ENCODE measurements at places on chromosomes 13 and 19.

GRCh38 chr13:76942363-76942762 lies 5.9 kb upstream of the ACOD1 start:
- DNase-seq: no peak

DNA sequence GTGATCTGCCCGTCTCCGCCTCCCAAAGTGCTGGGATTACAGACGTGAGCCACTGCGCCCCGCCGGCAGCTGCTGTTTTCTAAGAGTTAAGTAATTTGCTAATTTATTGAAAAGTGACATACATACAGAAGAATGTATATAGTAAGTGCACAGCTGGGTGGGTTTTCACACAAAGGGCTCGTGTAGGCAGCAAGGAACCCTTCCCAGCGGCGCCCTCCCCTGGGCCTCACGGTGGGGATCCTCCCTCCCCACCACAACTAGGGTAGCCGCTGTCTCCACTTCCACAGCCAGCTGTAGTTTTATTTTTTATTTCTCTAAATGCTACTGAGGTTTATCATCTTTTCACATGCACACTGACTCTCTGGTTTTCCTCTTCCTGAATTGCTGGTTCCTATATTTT lies 64.9 kb downstream of the CRYL1 start:
- no peak for DNase-seq

- DNase-seq: no peak
These were observed 1.3 kb upstream of the CD177 start for GRCh38 chr19:43351998-43352746.

DNA sequence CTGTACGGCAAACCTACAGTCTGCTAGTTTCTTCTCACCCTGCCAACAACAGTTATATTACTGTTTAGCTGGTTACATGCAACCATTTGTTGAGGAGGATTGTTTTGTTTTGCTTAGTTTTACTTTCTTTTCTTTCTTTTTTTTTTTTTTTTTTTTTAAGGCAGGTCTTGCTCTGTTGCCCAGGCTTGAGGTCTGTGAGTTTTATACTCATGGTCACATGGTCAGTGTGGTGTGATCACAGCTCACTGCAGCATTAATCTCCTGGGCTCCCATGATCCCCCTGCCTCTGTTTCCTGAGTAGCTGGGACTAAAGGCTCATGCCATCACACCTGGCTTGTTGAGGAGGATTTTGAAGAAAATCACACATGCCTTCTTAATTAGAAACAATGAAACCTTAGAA lies 505.6 kb downstream of the GPC5 start:
- no peak for DNase-seq

GRCh38 chr19:33556261-33556660 lies 34.7 kb upstream of the PEPD start:
- no peak for DNase-seq

GRCh38 chr13:98975822-98976261 lies 2.0 kb downstream of the DOCK9 start:
- no peak for DNase-seq

DNA sequence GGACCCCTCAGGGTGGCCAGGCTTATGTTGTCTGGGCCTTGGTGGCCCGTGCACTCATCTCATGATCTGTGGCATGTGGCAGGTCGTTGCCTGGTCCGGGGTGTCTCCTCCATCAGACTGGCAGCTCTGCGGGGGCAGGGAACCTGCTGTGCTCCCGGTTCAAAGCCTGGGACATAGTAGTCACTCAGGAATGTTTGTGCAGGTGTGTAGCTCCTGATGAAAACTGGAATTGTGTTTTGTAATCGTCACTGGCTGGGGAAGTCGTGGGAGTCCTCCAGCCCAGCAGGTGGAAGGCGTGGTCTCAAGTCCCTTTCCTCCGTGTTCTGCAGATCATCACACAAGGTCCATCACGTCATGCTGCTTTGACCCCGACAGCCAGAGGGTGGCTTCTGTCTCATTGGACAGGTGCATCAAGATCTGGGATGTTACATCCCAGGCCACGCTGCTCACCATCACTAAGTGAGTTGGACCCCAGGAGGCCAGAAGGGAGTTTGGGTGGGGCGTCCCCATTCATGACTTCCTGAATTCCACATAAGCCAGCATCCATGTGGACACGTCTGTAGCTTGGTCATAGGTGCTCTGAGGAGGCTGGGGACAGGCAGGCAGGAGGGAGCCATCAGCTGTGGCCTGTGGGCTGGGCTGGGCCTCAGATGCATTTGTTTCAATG lies 19.1 kb downstream of the WDR88 start:
- DNase-seq: no peak

Data from fibroblast of skin of left quadriceps (primary cell).